ENCODE measurements at places on chromosomes 4 and X.

GRCh38 chr4:71009890-71010588 lies 16.6 kb downstream of the DCK start:
- no peak for DNase-seq

GRCh38 chr4:1446502-1447386 lies 40.5 kb upstream of the NKX1-1 start:
- DNase-seq: peak; percentile 29

DNA sequence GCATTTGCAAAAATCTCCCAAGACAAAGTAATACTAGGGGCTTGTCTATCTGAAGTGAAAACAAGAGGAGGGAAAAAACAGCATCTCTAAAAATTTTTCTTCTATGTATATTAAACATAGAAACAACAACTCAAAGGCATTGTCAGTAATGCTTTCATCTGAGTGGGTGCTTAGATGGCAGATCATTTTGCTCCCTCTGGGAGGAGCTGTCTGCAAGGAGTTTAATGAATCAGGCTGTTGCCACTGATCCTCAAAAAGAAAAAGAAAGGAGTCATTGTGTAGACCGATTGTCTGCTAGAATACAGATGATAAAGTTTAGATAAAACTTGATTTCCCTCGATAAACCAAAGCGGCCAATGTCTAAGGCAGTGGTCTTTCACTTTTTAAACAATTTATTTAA lies 49.7 kb upstream of the KLHL8 start:
- DNase-seq: no peak

- no peak for DNase-seq
Measured at GRCh38 chrX:38656350-38656915, 95.1 kb downstream of the TSPAN7 start.

DNA sequence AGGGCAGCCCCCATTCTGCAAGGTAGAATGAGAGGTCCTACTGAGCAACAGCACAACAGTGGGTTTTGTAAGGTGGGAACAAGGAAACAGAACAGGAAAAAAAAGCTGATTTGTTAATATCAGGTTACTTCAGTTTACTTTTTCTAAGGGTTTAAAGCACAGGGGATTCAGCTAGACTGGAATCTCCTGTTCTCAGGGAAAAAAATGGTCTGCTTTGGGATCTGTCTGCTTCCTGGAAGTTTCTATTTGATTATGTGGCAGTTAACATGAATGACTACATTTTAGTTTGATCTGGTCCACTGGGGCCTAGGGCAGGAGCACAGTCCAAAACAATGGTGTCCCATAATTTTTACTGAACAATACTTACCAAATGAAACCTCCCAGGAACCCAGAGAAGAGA lies 104.6 kb downstream of the FBXW7 start:
- no peak for DNase-seq

DNA sequence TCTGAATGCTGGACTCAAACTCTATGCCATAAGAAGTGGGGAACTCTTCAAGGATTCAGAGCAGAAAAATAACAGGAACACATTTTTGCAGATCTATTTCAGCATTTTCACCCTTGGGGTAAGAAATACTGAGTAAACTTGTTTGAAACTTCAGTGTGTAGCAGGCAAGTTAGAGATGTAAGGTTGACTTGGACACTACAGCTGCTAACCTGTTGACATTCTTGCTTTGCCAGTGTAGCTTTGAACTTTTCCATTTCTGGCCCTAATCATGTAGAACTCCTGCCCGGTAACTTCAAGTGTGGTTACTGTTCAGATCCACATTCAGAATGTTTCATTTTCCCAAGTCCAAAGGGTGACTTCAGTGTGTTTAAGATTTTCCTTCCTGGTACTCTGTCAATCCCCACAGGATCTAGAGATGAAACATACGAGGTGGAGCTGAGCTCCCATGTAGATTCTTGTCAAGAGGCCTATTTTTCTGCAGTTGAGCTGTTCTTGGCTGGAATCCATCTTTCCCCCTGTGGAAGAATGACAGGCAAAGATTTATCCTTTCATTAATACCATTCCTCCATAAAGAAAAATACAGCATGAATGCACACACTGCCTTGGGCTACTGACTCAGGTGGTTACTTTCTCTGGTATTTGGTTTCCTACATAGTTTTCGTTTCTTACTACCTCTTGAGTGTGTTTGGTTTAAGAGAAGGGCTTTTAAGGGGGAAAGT lies 34.1 kb downstream of the FHDC1 start:
- DNase-seq: no peak

- no peak for DNase-seq
Measured at GRCh38 chr4:182449930-182450439, 206.8 kb downstream of the TENM3 start.

GRCh38 chrX:31506360-31506759 lies 434.5 kb upstream of the FTHL17 start:
- DNase-seq: no peak

DNA sequence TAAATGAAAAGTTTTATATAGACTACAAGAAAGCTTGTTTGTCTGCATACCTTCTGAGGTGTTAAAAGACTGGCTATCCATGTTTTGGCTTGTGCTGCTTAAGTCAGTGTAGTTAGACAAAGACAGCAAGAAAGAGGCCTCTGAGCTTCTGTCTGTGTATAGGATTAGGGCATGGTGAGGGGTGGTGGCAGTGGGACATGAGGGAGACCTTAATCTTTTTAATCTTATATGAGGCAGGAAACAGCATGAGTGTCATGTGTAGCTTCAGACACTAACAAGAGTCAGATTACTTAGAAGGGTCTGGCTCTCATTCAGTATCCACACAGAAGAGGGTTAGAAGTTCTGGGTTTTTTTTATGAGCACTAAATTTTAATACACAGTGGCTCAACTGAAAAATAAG lies 213.3 kb downstream of the GABRG1 start:
- no peak for DNase-seq

GRCh38 chr4:90824266-90825150 lies 697.3 kb downstream of the CCSER1 start:
- DNase-seq: no peak

All from activated CD8-positive, alpha-beta memory T cell treated with anti-CD3 and anti-CD28 coated beads, Interleukin-2, amount 10 ng/mL, durations not matched to agents 7 days and 5 days (primary cell).